Panc1 (cell line): ENCODE measurements at places on chromosomes 3 and 15.

GRCh38 chr3:47855461-47856383 lies 52.8 kb downstream of the DHX30 start:
- DNase-seq = no peak

- DNase-seq = no peak
These were observed 176.0 kb downstream of the CDIN1 start for GRCh38 chr15:36755341-36756000.

GRCh38 chr15:42007386-42007785 lies 13.5 kb downstream of the PLA2G4E start:
- no peak for DNase-seq

GRCh38 chr15:23438816-23439466 lies 8.1 kb downstream of the GOLGA6L2 start:
- DNase-seq = no peak

DNA sequence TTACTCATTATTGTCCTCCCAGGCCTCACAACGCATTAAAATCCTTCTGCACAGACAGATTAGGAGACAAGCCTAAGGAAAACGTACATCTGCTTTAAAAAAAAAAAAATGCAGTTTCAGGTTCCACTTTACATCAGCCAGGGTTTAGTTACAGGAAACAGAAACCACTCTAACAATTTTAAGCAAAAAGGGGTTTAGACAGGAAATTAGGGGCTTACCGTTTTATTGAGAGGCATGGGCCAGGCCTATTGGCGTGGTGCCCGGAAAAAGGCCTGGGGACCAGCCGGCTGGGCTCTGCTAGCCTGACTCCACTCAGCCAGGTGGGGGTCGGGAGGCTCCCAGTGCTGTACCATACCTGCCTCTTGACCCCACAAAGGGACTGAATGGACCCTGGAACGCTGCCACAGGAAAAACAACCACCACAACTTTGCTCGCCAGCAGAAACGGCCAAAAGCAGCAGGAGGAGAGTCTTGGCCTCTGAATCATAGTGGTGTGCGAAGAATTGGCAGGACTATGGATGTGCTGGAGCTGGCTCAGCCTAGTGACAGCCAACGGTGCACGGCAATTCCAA lies 124.3 kb downstream of the CHSY1 start:
- no peak for DNase-seq

GRCh38 chr15:81783586-81783985 lies 262.2 kb downstream of the MEX3B start:
- DNase-seq = no peak

GRCh38 chr3:185623939-185624665 lies 38.0 kb downstream of the SENP2 start:
- no peak for DNase-seq

DNA sequence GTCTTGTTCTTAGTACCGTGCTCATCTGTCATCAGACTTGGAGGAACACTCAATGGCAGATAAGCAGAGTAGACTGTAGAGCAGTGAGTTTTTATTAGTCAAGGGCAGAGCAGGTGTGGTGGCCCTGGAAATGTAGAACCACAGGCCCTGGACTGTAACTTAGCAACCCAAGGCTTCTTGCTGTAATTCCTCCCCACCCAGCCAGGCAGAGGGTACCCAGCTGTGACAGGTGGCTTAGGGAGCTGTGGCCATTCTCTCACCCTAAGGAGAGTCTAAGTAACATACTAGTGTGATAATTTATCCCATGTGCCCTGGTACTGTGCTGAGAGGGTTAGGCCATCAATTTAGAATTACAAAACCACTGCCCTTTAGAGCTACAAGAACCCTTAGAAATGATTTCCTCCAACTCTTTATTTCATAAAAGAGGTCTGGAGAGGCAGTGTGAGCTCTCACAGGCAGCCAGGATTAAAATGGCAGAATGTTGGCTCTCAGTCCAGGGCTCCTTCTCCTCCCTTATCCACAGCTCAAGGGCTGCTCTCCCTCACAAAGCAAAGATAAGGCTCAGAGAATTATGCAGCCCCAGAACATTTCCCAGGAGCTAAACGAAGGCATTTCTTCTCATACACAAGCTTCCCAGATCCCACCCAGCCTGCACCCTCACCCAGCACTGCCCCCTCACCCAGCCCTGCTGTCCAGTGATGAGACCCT lies 3.0 kb downstream of the POMGNT2 start:
- DNase-seq = no peak

GRCh38 chr3:113551820-113552219 lies 19.5 kb downstream of the SIDT1 start:
- no peak for DNase-seq

DNA sequence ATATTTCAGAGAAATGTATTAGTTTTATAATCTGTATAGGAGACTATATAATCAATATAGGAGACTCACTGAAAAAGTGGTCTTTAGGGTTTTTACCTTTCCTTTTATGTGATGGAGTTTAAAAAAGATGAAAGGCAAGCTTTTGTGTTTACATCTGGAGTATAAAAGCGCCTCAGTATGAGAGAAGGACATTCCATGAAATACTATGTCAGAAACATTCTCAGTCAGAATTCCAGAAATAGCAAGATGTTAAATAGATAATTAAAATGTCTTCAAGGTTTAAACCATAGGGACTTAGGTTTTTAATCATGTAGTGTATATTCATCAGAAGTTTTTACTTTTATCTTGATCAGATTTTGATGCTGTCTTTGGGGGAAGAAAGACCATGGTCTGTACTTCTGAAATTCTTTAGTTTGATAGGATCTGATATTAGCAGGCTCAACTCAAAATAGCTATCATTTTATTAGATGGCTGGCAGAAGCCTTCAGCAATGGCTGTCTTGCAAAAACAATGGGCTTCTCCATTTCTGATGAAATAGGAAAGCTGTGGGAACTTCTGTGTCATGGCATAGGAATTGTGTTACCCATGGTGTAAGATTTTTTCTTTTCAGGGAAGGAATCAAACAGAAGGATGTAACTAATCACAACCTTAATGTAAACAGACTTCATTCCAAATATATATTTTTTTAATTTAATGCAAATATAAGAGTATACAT lies 209.6 kb upstream of the PLSCR5 start:
- DNase-seq = no peak

DNA sequence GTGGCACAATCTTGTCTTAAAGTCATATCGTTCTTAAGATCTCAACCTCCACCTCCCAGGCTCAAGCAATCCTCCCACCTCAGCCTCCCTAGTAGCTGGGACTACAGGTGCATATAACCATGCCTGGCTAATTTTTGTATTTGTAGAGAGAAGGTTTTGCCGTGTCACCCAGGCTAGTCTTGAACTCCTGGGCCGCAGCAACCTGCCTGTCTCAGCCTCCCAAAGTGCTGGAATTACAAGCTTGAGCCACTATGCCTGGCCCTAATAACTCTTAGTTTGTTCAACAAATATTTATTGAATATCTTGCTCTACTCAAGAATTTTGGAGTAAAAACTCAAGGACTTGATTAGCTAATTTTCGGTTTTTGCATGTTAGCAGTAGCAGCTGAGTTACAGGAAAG lies 19.4 kb upstream of the EDEM1 start:
- DNase-seq = no peak

DNA sequence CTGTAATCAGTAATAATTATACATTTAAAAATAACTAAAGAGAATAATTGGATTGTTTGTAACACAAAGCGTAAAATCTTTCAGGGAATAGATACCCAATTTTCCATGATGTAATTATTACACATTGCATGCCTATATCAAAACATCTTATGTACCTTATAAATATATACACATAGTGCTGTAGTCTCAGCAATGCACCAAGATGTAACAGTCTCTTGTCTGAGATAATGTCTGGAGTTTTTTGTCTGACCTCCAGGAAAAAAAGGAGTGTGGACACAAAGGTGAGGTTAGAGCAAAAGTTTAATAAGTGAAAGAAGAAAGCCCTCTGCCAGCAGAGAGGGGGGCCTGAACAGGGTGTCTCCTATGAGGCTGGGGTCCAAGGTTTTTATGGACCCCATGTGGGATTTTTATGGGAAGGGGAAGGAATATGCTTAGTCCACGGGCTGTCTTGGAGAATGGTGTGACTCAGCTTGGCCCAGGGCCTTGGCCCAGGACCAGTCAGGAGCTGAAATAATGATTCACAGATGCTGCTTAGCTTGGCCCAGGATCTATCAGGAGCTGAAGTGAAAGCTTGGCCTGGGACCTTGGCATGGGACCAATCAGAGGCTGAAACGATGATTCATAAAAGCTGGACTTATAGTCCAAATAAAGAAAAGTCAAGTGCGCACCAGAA lies 545.0 kb downstream of the ZPLD1 start:
- DNase-seq = no peak

DNA sequence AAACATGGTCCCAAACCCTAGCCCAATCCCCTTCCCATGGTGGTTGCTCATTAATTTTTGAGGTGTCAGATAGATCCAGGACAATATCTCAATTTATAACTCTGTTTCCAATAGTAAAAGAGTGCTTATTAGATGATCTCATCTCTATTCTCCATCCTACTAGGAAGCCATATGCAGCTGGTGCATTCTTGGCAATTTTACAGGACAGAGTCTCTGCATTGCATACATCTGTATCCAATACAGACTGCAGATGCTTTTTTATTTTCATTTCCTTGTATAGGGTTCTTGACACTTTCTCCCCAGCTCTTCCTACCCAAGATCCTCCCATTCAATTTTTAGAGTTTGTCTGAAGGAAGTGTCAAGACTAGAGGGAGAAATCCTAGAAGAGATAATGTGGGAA lies 194.8 kb upstream of the DPH6 start:
- no peak for DNase-seq

GRCh38 chr3:186261638-186262037 lies 100.4 kb downstream of the DGKG start:
- DNase-seq = no peak

- no peak for DNase-seq
These were observed 141.7 kb downstream of the TJP1 start for GRCh38 chr15:29680465-29681165.

DNA sequence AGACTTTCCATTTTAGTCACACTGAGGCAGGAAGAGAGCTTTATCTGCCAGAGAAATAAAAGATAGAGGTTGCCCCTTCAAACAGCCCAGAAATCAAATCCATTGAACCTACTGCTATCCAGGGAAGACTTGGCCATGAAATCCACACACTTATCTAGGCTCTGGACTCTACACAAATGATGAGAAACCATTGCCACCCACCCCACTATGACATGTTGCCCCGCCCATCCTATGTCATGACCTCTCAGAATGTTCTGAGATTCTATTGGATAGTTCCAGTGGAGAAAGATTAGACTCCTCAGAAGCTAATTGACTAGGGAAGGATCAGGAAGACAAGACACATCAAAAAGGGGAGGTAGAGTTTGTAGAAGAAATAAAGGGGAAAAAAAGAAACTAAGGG lies at the start of gene TMCO5A:
Gene TMCO5A (plus strand): TSS at position 301 of the 400 bp plus-strand sequence. CDS start 1,684 bp downstream, outside the sequence.
- DNase-seq = no peak

DNA sequence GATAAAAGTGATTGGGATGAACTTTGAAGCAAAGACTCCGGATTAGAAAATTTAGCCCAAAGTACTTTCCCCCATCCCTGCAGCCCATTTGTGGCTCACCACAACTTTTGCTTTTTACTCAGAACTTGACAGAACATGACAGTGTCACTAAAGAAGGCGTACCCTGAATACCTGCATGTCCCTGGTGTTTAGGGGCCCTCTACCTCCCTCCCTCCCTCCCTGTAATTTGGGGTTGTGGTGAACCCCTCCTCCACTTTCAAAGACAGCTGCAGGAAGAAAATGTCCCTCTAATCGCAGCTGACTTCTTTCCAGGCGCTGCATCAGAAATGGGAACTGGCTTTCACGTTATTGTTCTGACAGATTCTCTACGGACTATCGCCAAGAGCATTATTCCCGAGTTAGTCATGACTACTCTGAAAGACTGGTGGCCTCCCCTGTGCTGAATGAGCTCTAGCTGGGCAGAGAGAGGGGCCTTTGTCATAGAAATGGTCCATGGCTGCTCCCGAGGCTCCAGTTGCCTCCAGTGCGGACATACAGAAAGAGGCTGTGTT lies 93.2 kb upstream of the ARHGEF3 start:
- no peak for DNase-seq

GRCh38 chr3:27659279-27660021 lies 62.7 kb downstream of the EOMES start:
- no peak for DNase-seq

DNA sequence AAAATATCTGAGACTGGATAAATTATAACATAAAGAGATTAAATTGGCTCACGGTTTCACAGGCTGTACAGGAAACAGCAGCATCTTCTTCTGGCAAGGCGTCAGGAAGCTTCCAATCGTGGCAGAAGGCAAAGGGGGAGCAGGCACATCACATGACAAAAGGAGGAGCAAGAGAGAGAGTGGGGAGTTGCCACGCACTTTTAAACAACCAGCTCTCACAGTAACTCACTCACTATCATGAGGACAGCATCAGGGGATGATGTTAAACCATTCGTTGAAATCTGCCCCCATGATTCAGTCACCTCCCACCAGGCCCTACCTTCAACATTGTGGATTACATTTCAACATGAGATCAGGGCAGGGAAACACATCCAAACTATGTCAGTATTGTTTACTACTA lies 114.5 kb upstream of the SPATA16 start:
- DNase-seq = no peak

- DNase-seq = no peak
These were observed 29.5 kb downstream of the ATOSA start for GRCh38 chr15:52649686-52650085.

DNA sequence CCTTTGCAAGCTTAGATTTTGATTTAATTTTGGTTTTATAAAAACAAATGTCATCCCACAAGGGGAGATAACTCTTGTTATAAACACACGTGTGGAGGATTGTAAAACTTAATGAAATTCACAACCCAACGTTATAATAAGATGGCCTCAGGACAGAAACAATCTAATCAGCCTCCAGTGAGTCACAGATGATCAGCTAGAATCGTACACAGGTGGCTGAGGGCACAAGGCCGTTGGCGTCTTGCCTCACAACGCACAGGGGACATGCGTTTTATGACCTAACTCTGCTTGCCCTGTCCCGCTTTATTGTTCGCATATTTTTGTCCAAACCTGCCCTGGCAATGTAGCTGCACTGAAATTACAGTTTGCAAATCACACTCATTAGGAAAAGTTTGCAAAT lies 121.9 kb upstream of the PDZRN3 start:
- DNase-seq = no peak

DNA sequence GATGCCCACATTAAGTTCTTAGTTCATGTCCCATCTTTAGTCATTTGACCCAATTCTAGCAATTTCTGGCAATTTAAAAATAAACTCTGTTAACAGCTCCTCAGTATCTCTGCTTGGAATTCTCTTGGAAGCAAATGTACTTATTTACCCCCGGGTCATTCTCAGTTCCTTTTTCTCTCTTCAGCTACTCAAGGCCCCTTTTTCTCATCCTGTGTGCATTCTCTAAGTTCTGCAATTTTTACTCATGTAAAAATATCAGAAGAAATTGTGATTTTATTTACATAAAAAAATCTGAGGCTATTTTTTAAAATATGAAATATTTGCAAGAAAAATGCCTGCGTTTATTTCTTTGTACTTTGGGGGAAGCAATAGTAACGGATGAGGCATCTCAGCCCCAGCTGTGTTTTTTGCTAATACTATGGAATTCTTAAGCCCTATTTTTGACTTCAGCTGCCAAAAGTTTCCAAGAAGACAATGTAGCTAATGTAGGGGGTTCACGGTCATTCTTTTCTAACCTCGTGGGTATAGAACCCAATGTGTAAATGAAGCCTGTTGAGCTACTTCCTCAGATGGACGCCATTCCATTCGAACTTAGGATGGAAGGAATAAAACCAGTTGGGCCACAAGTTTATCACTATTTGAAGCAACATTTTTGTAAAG lies 20.0 kb downstream of the CERS3 start:
- no peak for DNase-seq
